C1 segment of cervical spinal cord (tissue), 14 donors: ENCODE measurements at places on chromosomes 4 and X.

DNA sequence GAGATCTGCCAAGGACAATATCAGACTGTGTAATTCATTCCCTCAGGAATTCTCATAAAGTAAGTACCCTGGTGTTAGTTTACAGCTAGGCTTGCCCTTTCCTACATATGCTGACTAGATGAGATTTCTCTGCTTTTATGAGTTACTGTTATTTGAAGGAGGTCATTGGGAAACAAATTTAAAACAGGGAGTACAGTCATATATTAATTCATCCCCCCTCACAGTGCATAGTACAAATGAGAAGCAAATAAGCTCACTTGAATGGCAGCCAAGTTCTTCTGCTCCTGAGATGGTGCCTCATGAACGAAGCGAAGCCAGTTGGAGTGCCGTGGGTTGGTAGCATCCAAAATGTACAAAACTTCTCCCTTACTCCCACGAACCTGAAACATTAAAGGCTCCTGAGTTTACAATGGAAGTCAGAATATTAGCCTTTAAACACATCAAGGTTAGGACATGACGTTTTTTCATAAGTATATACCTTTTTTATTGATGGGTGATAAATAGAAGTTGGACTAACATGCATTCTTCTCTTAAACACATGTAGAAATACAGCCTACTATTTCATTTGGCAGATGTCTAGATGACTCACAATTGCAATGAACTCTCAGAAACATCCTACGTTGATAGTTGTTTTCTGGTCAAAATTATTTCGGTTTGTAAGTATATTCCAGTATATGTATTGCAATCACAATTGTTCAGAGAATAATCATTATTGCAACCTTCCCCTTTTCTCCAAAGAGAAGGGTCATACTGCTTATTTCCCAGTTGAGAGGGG is 69.2 kb downstream of the PRDM5 start:
- DNase-seq = no peak

- no peak for DNase-seq
Observed at GRCh38 chr4:8099981-8100464, 58.6 kb downstream of the ABLIM2 start.

DNA sequence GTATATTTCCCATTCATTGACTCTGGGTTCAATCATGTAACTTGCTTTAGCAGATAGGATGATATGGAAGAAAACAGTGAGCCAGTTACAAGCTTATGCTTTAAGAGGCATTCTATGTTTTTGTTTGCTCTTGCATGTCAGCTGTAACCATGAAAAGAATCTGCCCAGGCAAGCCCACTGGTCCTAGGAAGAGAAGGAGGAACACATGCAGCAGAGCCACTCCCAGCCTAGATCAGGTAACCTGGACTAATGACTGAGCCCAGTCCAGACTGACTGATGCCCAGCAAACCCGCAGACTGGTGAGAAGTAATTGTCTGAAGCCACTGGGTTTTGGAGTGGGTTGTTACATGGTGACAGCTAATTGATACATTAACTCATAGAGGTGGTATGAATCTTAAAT is 167.9 kb downstream of the COL4A6 start:
- DNase-seq = no peak

DNA sequence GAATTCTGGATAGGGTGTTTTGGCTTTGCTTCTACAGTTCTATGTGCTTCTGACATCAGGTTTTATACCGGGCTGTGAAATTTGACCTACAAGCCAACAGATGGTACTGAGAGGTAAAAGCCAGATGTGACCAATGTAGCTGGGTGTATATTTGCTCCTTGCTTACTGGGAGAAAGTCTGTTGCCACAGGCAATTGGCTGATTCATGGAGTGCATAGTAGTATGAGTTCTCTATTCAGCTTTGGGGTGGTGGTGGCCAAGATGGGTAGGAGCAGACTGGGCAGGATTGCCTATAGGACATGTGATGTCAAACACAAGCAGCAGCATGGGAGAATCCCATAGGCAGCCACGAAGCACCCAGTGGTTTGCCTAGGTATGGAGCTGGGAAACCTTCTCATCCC is 1827.0 kb downstream of the C4orf33 start:
- DNase-seq = no peak

GRCh38 chrX:17024886-17025285 is 78.4 kb downstream of the REPS2 start:
- peak; percentile 5 for DNase-seq

GRCh38 chrX:63581906-63582305 is 203.1 kb downstream of the ARHGEF9 start:
- DNase-seq = no peak

GRCh38 chrX:19256986-19257385 is 86.7 kb upstream of the PDHA1 start:
- DNase-seq = no peak

DNA sequence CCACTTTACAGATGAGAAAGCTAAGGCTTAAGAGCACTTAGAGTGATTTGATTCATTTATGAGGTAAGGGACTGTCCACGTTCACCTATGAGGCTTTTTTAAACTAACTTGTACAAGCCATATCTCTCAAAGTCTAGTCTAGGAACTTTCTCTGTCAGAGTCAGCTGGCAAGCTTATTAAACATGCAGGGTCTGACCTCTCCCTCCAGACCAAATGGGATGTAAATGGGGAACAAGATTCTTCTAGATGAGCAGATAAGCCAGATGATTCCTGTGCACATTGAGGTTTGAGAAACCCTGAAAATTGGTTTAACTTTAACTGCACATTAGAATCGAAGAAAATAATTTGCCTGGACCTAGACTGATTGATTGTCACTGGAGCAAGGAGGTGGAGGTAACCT is 160.0 kb upstream of the SPRY1 start:
- no peak for DNase-seq

GRCh38 chrX:17527922-17528321 is 152.9 kb downstream of the NHS start:
- no peak for DNase-seq

DNA sequence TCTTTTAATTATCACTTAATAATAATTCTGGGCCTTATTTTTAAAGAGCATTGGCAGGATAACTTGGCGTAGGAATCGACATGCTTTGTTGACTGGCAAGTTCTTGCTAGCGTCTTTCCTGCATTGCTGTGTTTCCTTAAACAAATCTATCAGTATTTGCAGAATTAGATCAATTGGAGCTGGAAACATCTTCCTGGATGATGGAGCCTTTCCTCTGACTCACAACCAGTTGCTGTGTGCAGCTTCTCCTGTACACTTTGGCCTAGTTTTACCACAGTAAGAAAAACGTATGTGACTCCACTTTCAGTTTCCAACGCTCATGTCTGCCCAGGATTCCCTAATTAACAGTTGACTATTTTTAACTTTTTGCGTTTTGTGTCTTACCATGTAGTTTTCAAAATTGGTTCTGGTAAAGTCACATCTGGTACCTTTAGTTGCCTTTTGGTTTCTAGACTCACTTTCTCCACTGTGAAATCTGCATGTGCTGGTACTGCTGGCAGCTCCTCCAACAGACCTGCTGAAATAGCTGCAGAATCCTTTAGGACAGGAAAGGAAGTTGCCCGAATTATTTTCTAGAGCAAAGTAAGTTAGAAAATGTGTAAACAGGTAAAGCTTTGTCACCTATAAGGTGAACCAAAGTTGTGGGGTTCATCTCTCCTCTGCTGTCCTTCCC is 553.2 kb upstream of the FAT1 start:
- no peak for DNase-seq

DNA sequence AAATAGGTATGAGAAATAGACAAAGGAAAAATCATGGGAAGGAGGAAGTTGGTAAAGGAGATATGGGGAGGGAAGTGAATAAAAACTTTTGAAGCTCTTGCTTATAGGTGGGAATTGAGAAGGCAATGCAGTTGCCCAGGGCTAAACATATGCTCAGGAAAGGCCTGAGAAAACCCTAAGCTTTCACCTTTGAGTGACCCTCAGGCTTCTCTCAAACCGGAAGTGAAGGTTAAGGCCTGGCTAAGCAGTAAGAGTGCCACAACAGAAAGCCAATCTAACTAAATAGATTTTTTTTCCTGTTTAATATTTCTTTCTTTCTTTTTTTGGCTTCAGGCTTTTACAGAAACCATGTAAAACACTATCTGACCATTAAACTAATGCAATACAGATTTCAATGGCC is 69.5 kb upstream of the GABRA3 start:
- no peak for DNase-seq

- DNase-seq = no peak
Observed at GRCh38 chr4:113057891-113058290, 8.4 kb downstream of the ANK2 start.

- no peak for DNase-seq
Observed at GRCh38 chrX:125306335-125306866, 13.3 kb upstream of the TEX13C start.
